NCI-H524 treated with DMSO at 0.1 percent for 48 hours (cell line): ENCODE measurements at places on chromosomes 6 and 20.

- DNase-seq: no peak
Measured at GRCh38 chr6:27492631-27493190, 19.8 kb upstream of the ZNF184 start.

- DNase-seq: no peak
Measured at GRCh38 chr6:149905371-149905910, 7.5 kb upstream of the RAET1E start.

GRCh38 chr6:45806172-45806571, 209.5 kb downstream of the CLIC5 start:
- DNase-seq: no peak

DNA sequence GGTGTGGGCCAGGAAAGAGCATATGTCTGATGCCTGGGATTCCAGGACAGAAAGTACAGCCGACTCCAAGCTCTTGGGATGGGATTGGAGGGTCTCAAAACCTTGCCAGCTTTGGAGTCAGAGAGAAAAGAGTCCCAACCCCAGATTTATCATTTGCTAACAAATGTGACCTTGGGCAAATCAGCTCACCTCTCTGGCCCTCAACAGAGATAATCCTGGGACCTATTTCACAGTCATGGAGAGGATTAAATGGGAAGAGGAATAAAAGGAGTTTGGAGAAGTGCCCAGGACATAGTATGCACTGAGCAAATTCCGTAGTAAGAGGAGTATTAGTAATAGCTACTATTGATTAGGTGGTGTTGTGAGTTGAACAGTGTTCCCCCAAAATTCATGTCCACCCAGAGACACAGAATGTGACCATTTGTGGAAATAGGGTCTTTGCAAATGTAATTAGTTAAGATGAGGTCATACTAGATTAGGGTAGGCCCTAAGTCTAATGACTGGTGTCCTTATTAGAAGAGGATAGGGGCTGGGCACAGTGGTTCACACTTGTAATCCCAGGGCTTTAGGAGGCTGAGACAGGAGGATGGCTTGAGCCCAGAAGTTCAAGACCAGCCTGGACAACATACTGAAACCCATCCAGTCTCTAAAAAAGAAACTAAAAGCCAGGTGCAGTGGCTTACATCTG, 17.1 kb downstream of the RIPOR3 start:
- no peak for DNase-seq

- no peak for DNase-seq
Measured at GRCh38 chr20:59988141-59988540, 29.9 kb downstream of the CDH26 start.

DNA sequence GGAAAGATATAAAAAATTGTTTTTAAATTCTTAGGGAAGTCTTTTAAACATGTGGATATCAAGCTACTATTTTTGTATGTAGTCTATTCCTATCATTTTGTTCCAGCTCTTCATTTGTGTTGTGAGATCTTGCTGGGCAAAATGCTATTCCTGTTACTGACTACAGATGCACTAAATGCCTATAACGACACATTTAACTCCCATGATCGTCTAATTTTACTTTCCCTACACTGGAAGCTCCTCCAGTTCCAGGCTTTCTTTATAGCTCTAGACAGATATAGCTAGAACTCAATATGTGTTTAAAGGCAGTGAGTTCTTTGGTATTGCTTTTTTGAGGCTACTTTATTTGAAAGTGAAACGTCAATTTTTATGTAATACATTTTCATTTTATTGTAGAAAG, 971.5 kb upstream of the CITED2 start:
- no peak for DNase-seq

- no peak for DNase-seq
Measured at GRCh38 chr20:35508493-35509218, 20.8 kb downstream of the C20orf173 start.

- no peak for DNase-seq
Measured at GRCh38 chr20:46089167-46089416, 670 bp downstream of the NCOA5 start.

- no peak for DNase-seq
Measured at GRCh38 chr6:138443979-138444378, 40.0 kb downstream of the HEBP2 start.

DNA sequence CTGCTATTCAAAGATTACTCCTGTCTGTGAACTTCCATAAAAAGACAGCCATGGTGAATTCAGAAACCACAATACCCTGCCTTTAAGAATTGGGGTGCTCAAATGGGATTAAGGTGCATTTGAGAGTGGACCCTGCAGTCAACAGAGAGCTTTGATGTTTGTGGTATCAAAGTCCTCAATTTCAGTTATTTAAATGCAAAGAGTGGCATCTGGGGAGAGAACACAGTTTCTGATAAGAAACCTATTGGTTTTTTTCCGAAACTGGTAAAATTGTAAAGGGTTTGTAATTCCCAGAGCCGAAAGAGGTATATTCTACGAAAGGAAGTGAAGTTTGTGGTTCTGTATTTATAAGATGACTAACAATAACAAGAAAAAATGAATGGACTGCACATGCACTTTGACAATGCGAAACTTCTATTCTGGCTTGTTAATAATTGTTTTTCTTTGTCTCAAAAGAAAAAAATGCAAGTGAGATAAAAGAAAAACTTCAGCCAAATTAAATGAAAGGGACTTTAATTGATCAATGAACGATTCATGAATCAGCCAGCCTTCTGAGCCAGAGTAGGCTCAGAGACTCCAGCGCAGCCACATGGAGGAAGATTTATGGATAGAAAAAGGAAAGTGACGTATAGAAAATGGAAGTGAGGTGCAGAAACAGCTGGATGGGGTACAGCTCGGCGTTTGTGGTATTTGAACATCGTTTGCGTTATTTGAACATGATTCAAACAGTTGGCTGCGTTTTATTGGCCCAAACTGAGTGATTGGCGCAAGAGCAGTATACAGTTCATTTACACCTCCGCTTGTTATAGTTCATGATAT, 70.5 kb upstream of the DUSP22 start:
- no peak for DNase-seq

GRCh38 chr6:38241200-38241871, 398.4 kb downstream of the BTBD9 start:
- DNase-seq: no peak

- no peak for DNase-seq
Measured at GRCh38 chr6:129183681-129184301, 300.9 kb downstream of the LAMA2 start.

- no peak for DNase-seq
Measured at GRCh38 chr6:167807756-167808155, 19.0 kb upstream of the AFDN start.

DNA sequence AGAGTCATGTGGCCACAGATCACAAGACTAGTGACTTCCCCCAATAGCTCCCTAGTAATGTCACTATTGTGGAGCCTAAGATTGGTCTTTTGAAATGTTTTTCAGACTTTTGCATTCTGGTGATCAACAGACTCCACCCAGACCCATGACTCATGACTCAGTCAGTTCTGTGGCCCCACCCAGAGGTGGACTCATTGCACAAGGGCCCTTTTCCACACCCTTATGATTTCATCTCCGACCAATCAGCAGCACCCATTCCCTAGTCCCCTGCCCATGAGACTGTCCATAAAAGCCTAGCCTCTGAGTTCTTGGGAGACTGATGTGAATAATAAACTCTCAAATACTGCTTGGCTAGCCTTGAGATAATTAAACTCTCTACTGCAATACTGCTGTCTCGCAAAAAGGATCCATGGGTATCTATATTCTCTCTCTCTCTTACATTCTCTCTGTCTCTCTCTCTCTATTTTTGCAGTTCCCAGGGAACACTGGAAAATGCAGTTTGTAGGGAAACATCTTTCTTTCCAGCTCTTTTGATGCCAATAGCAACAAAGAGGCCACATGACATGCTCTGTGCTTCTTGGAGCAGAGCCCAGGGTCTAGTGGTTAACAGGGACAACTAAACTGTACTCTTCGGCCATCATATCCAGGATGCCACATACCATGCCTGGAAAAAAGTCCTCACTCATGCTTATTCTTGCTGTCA, 71.3 kb upstream of the IYD start:
- DNase-seq: no peak

GRCh38 chr6:16338577-16339264, 100.3 kb downstream of the GMPR start:
- no peak for DNase-seq

- no peak for DNase-seq
Measured at GRCh38 chr6:134539865-134540323, 222.0 kb upstream of the SGK1 start.

GRCh38 chr6:49553384-49553783, 2.9 kb downstream of the C6orf141 start:
- no peak for DNase-seq

DNA sequence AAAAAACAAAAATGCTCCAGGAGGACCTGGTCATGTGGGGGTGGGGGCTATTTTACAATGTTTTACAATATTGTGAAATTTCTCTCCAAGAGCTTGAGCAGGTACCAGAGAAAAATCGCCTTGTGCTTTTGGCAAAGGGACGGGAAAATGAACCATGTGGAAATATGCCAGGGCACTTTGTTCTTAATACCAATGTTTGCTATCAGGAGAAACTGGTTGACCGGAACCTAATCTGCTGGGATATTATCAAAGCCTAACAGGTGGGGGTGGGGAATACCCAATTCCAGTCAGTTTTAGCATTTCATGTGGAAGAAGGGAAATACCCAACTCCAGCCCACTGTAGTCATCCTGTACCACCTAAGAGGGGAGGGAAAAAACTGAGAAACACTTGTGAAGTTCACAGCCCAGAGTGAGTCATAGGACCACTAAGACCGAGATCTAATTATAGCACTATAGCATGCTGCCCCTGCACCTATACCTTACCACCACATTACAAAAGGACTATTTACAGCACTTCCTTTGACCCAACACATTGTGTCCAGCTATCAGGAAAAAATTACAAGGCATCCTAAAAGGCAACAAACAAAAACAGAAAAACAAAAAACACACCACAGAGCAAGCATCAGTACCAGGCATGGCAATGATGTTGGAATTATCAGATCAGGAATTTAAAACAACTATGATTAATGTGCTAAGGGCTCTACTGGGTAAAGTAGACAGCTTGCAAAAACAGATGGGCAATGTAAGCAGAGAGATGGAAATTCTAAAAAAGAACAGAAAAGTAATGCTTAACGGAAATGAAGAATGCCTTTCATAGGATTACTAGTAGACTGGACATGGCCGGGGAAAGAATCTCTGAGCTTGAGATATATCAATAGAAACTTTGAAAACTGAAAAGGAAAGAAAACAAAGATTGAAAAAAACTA, 84.1 kb upstream of the POPDC3 start:
- DNase-seq: peak; percentile 38

DNA sequence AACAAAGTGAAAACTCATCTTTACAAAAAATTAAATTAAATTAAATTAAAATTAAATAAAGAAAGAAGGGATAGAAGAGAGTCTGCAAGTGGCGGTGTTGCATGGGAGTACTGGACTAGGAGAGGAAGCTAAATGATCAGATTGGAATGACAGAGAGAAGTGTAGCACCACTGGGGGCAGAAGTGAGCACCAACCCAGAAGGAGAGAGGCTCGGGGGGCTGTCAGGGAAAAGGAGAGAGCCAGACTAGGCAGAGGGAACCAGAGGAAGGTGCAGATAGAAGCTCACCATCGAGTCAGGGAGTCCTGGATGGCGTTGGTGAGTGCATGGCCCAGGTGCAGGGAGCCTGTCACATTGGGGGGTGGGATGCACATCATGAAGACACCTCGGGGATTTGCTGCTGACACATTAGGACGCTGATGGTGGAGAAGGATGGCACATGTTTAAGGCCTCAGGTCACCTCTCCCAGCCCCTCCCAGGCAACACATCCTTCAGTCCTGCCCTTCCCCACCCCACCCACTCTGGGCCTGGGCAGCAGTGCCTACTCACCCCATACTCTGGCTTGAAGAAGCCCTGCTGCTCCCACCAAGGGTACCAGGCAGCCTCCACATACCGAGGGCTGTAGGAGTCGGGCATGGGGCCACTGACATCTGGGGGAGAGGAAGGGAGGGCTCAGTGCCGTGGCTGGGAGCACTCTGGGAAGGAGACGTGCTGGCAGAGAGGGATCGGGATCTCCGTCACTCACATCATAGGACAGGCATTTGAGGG, 4.0 kb downstream of the VARS1 start:
- no peak for DNase-seq

DNA sequence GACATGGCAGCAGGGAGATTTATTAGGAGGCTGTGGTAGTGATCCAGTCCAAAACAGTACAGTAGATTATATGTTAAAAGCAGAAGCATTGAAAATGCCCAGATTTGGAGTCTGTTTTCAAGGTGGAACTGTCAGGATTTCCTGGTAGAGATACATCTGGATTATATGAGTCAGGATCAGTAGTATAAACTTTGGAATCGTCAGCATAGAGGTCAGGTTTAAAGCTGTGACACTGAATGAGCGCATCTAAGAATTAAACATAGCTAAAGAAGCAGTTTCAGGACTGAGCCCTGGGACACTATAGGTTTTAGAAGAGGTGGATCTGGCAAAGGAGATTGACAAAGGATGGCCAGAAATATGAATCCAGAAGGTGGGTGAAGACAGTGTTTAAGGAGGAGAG, 60.4 kb downstream of the RNF144B start:
- no peak for DNase-seq

GRCh38 chr6:137005073-137005472, 39.7 kb downstream of the IL20RA start:
- DNase-seq: no peak

- no peak for DNase-seq
Measured at GRCh38 chr6:19067165-19067564, 680.0 kb downstream of the RNF144B start.

- no peak for DNase-seq
Measured at GRCh38 chr20:36066777-36067176, 87.8 kb upstream of the EPB41L1 start.

GRCh38 chr20:52852714-52853113, 119.4 kb upstream of the TSHZ2 start:
- DNase-seq: no peak

DNA sequence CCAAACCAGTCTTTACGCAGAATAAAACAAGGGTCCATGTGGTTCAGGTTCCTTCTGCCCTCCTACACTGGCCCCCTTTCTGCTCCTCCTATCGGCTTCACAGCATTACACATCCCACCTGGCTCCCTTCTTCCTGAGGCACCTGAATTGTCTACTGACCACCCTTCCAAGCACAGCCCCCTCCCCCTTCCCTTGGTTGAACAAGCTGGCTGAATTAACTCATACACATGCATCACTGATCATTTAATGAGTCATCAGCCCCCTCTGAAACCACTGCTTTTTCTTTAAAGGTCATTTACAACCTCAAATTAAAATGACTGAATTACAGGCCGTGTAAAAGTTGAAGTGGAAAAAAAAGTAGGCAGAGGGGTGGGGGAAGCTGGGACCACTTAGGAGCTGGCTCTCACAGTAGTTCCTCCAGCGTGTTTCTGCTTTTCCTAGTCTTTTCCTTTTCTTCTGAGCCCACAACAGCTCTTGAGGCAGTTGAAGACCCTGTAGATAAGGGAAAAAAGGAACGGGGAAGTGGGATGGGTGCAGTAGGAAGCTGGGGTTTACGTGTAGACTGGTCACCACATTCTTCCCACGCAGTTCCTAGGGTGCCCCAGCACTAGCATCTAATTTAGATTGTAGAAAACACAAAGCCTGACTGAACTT, 67.6 kb downstream of the FYN start:
- no peak for DNase-seq
